Right ventricle myocardium inferior (tissue), 1 donor: ENCODE measurements at places on chromosomes 13 and 19. TPM values are rescaled to one million over a fixed set of nuclear protein-coding genes. Genes with fewer than 3 reads are reported as not detected.

The HTR2A gene
- not detected for total RNA-seq

- no peak for DNase-seq
Measured at GRCh38 chr19:38429055-38429810, 3.2 kb upstream of the RASGRP4 start.

The STAP2 gene
- total RNA-seq = 4.3 TPM

- DNase-seq = no peak
Measured at GRCh38 chr19:27806471-27807070, 1406.4 kb downstream of the UQCRFS1 start.

GRCh38 chr13:98274921-98275487 is 97.9 kb upstream of the RNF113B start:
- no peak for DNase-seq

DNA sequence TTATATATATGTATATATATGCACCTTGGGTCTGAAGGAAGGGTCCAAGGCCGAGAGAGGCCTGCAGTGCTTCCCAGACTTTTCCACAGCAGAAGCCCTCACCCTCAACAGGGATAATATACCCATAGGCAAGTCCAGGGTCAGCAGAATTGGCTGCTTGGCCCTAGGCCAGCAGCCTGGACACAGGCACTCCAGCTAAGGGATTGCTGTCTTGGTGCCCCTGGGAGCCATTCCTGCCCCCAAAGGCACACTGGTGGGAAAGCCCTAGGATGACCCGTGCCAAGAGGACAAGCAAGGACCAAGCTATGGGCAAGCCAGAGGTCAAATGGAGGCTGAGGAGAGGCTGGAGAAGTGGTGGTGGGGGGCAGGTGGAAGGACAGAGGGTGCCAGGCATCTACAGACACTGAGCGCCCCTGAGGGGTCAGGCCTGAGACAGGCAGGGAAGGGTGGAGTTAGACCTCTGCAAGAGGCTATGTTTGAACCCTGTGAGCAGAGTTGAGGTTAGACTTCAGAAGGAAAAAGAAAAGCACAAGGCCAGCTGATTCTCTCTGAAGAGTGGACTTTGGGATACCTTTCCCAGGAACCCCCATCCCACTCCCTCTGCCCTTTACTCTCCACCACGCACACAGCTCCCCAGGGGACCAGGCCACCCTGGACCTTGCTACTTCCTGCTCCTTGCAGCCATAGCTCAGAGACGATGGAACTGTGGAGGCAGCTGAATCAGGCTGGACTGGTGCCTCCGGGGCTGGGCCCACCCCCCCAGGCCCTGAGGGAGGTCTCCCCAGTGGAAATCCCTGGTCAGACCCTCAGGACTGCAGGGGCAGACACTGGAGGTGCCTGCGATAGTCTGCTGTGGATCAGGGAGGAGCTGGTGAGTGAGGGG is at the start of gene ERICH4:
TSS of gene ERICH4 (plus strand) at position 684 of the 883 bp plus-strand sequence. CDS start at position 698, 14 bp downstream.
- no peak for DNase-seq

- DNase-seq = peak; percentile 73
Measured at GRCh38 chr19:17841810-17842662, 5.7 kb downstream of the JAK3 start.

DNA sequence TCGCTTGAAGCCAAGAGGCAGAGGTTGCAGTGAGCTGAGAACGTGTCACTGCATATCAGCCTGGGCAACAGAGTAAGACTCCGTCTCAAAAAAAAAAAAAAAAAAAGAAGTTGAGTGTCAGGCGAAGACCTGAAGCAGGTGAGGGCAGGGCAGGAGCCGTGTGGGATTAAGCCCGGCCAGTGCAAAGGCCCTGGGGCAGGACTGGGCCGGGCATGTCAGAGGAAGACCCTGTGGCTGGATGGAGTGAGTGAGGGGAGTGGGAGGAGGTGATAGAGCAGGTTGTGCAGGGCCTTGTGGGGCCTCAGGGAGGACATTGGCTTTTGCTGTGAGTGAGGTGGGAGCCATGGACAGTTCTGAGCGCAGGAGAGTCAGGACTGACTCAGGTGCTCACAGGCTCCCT is 47.9 kb downstream of the TMED1 start:
- peak; percentile 23 for DNase-seq

The PGLYRP1 gene
- 0.35 TPM for total RNA-seq
